ENCODE measurements at places on chromosomes 11 and 22.

GRCh38 chr11:128182844-128183243 lies 404.5 kb downstream of the ETS1 start:
- DNase-seq: no peak

GRCh38 chr22:49437956-49438355 lies 389.7 kb downstream of the BRD1 start:
- no peak for DNase-seq

- DNase-seq: no peak
Observed at GRCh38 chr22:31814942-31815341, 61.1 kb downstream of the DEPDC5 start.

DNA sequence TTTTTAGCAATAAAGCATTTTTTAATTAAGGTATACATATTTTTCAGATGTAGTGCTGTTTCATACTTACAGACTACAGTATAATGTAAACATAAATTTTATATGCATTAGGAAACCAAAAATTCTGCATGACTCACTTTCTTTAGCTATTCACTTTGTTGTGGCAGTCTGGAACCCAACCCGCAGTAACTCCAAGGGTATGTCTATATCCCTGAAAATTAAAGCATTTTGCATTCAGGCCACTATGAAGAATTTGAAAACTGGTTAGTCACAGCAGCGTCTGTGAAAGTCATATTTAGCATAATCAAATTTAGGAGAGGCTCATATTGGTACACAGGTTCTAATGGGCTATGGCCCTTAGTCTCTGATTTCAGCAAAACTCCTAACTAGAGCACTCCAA lies 46.8 kb downstream of the BBOX1 start:
- DNase-seq: no peak

- DNase-seq: no peak
Observed at GRCh38 chr22:19773470-19774040, 13.0 kb downstream of the TBX1 start.

GRCh38 chr11:116610190-116610589 lies 162.6 kb downstream of the BUD13 start:
- DNase-seq: no peak

- no peak for DNase-seq
Observed at GRCh38 chr22:40726514-40726913, 47.2 kb downstream of the MCHR1 start.

DNA sequence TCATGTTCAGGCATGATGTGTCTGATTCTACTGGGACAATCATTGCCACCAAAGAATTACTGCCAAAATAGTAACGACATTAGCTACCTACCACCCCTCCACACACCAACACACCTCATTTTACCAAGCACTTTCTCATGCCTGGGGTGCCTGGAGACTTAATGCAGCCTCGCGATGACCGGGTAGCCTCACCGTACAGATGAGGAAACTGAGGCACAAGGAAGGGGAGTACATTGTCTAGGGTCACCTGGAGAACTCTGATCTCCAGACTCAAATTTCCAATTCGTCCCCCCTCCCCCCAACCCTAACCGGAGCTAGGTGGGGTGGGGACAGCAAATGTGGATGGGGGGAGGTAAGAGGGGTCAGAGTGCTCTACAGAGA lies 2.7 kb upstream of the RTN4RL2 start:
- no peak for DNase-seq

DNA sequence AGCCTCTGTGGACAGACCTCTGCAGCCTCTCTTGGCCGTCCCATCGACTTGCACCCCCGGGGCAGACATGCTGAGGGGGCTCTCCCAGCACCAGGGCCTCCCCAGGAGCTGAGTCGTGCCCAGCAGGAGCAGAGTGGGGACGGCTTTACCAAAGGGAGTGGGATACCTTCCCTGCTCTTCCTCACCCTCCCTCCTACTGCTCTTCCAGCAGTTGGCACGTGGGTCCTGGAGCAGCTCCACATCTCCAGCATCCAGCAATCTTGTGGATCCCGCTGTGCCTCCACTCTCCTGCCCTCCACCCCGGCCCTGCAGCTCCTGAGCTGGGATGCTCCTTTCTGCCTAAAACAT lies 854.0 kb downstream of the BRD1 start:
- no peak for DNase-seq

DNA sequence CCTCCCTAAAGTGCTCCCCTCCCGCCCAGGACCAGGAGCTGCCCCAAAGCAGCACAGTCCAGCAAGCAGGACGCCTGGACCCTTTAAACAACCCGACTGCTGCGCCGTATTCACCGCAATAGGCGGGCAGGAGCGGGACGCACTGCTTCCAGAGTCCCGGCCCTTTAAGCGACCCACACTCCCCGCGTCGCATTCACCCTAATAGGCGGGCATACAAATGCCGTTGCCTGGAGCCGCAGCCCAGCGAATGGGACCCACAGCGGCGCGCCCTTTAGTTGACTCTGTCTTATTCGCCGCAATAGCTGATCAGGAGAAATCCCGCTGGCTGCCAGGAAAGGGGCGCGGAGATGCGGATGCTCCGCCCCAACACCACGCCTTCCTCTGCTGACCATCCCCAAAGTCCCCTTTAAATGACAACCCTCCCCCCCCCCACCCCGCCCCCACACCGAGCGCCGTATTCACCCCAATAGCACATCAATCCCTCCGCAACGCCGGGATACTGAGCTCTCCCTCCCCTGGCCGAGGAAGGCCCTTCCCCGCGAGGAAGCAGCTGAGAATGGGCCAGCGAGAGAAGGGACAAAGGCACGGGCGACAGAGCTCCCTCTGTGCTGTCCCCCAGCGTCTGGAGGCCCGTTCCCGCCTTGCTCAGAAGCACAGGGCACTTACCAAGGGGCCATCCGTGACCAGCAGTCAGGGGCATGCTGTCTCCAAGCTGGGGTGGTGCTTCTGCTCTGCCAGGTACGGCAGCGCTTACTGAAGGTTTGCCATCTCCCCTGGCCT lies 4.7 kb downstream of the OSBPL5 start:
- no peak for DNase-seq

GRCh38 chr11:132358573-132358953 lies 988.1 kb downstream of the NTM start:
- no peak for DNase-seq

DNA sequence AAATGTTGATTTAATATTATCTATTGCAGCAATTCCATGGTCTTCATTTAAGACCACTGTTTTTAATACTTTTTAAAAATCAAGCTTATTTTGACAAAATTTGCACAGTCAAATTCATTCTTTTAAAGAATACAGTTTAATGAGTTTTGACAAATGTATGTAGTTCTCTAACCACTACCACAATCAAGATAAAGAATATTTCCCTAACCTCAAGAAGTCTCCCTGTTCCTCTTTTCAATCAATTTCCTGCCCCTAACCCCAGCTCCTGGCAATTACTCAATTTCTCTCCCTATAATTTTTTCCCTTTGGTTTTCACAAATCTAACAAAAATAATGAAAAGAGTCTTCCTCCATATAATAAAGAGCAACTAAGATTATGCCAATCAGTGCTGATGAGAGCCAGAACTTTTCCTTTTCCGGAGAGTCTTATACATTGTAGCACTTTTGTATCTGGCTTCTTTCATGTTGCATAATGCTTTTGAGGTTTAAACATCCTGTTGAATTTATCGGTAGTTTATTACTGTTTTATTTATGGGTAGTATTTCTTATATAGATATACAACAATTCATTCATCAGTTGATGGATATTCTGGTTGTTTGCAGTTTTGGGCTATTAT lies 231.7 kb downstream of the AASDHPPT start:
- DNase-seq: no peak

GRCh38 chr11:75317446-75318122 lies 33.9 kb downstream of the ARRB1 start:
- no peak for DNase-seq

GRCh38 chr11:13421561-13421960 lies 41.5 kb downstream of the BTBD10 start:
- DNase-seq: no peak

GRCh38 chr11:57791321-57792059 lies 29.9 kb downstream of the CTNND1 start:
- DNase-seq: no peak

DNA sequence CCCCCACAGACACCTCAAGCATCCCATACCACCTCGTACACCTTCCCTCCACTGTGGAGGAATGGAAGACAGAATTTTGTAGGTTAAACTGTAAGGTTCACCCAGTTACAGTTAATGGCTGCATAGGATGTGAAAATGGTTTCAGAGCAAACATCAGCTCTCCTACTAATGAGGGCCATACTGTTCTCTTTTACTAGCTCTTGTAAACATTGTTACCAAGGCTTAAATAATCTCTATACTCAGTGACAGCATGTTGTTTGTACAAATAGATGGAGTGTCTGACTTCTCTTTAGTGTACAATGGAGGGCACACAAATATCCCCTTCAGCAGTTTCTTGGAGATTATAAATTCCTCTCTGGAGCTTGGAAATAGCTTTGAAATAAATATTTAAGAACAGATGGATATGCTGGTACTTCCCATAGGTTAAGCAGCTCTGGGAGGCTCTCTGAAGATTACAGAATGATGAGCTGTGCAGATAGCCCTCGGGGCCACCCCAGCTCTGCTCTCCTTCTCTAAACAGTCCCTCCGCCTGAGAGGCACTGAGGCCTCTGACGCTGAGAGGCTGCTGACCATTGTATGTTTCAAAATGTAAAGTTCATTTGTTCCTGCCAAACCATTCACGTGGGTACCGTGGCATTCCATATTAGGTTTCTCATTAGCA lies 25.7 kb downstream of the TTC12 start:
- no peak for DNase-seq

- no peak for DNase-seq
Observed at GRCh38 chr22:46406349-46406748, 70.8 kb downstream of the TRMU start.

DNA sequence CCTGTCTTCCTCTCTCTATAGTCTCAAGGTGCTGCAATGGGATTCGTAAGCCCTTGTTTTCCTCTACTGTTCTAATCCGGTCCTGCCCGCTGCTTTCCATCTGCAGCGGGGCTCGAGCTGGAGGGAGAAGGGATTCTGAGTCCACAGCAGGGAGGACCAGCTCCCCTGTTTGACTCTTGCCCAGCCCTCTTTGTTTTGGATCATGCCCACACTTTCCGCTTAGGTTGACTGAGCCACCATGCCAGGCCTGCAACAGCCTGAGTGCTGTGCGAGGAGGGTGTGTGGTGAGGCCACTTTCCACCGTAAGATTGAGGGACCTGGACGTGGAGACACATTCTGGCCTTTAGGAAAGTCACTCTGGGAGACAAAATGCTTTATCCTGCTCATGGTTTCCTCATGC lies 58.3 kb downstream of the CEP164 start:
- DNase-seq: no peak

DNA sequence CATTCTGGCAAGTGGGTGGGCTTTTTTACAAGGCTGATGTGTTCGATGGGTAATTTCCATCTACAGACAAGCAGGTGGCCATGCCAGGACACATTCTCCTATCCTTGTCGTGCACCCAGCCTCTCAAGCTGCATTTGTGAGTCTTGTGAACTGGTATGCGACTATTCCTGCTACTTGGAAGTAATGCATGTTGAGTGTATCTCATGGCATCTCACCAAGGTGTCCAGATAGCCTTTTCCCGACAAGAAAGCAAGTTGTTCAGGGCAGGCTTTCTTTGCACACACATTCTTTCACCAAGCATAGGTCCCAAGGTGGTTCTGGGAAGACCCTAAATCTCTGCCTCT lies 18.8 kb upstream of the SYT13 start:
- no peak for DNase-seq

GRCh38 chr11:41989823-41990380 lies 530.5 kb upstream of the LRRC4C start:
- DNase-seq: no peak

DNA sequence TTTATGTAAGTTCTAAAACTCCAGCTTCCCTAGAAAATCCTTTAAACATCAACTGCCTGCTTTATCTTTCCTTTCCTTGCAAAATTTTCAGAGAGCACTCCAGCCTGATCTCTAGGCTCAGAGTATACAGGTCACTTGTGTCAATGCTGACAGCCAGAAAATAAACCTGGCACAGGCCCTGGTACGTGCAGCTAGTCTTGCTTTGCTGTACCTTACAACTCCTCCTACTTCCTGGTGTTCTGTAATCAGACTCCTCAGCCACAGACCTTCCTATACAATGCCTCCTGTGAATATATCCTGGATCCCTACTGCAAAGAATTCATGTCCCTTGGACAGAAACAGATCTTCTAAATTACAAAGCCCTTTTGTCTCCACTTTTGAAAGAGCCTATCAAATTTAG lies 24.2 kb upstream of the TMEM123 start:
- no peak for DNase-seq

GRCh38 chr11:115276799-115277198 lies 227.4 kb downstream of the CADM1 start:
- no peak for DNase-seq

- DNase-seq: no peak
Observed at GRCh38 chr11:127564810-127565209, 564.2 kb upstream of the KIRREL3 start.

DNA sequence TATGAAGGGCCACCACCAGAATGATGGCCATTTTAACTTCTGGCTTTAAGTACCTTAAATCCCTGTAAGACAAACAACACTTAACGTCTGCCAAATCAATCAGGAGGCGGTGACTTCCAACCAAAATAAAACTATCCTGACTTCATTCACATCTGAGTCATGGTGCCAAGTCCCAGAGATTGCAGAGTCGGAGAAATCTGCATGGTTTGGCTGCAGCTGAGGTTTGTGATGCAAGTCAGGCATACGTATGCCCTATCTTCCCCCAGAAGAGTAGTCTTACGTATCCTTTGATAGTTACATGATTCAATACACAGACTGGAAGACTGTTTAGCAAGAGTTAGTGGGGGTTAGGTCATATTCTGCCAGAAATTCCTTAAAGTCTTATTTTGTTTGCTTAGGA lies 1.7 kb upstream of the GAB2 start:
- no peak for DNase-seq

DNA sequence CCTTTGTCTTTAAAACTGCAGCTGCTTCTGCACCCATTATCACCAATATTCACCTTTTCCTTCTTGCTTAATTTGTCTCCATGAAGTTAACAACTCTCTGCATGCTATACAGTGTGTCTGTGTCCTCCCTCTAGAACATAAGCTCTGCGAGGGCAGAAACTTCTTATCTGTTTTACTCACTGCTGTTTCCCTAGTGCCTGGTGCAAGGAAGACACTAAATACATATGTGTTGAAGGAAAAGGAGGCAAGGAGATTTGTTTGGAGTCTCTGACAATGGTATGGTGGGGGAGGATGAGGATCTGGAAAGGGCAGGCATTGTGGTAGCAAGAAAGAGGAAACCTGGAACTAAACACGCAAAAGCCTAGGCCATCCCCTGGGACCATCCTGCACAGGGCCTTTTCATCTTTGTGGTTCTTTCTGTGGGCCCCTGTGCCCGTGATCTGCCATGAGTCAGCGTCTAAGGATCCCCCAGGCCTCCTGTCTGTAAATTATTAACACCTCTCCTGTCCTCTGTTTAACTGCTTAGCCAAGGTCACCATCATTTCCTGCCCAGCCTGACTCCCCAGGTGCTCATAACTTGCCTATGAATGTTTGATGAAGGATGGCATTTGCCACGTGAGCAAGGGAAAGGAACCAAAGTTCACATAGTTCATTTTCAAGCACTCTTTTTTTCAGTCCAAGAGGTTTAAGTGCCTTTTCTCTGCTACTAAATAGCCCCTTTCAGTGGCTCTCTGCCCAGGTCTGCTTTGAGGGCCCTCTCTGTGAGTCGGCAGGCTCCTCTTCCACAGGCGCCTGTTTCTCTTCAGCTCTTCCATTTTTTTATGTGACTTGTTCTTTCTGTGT lies 131.1 kb downstream of the RASSF10 start:
- DNase-seq: no peak
